Left cardiac atrium (tissue), 4 donors: ENCODE measurements at places on chromosomes 4 and X.

- DNase-seq = no peak
Measured at GRCh38 chrX:5042563-5042962, 1186.1 kb downstream of the NLGN4X start.

DNA sequence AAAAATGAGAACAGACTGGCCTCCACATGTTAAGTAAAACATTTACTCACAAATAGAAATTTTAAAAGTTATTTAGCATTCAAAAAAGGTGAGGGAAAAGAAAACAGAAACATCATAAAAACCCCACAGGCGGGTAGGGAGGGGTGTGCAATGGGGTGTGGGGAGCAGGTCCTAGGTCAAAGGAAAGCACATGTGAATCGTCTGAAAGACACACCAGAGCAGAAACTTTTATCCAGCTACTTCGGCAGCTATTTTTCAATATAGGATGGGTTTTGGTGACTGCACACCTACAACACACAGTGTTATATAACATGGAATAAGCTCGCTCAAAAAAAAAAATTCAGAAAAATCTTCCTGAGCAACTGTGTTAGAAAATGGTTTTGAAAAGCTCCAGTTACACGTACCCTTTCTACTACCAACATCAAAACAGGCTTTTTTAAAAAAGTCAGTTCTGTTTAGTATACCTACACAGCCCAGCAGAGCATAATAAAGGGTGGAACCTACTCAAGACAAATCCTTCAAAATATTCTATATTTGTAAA, 1.6 kb downstream of the OTUD4 start:
- no peak for DNase-seq

DNA sequence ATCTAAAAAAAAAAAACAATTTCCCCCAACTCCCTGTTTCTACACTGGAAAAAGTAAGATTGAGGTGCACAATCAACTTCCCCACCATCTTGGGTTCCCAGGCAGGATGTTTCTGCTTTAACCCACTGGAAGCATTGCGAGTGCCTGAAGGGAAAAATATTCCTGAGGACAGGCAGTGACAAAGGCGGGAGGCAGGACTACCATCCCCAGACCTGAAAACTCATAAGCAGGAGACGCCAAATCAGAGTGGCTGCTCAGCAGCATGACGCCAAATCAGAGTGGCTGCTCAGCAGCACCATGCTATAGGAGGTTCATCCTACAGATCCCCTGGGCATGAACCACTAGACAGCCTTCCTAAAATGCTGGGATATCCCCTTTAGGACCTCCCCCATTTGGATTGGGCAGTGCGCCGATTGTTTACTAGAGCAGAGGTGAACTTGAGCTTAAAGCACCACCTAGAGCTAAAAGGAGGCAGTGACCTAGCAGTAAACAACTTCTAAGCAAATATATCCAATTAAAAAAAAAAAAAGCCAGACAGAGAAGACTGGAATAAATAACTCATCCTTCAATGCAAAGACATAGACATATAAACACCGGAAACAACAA, 35.0 kb upstream of the GK start:
- DNase-seq = no peak

GRCh38 chrX:34884817-34885216, 57.8 kb upstream of the FAM47B start:
- no peak for DNase-seq

DNA sequence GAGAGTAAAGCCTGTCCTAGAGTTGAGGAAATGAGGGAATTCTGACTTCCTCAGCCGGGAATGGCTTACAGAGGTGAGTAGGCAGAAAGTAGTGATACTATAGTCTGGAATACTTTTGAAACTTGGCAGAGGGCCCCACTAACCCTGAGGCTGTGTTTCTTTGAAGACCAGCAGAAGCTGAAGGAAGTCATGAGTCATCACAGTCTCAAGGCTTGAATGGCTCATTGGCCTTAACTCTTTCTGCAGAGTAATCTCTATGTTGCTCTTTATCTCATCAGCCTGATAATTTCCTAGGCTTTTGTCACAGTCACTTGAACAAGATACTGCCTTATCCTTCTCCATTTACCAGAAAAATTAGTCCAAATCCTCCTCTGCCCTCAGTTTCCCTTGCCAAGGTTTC, 80.8 kb downstream of the ANKRD50 start:
- peak; percentile 64 for DNase-seq

DNA sequence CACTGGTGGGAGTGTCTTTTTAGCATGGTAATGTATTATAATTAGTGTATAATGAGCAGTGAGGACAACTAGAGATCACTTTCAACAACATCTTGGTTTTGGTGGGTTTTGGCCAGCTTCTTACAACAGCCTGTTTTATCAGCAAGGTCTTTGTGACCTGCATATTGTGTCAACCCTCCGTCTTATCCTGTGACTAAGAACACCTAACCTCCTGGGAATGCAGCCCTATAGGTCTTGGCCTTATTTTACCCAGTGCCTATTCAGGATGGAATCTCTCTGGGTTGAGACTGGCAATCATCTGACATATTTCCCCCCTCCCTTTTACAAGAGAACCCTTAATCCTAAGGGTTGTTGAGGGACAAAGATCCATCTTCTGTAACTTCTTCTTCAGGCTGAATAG, 21.9 kb upstream of the ADH4 start:
- DNase-seq = no peak

GRCh38 chr4:105950701-105951100, 55.4 kb downstream of the NPNT start:
- DNase-seq = no peak

- DNase-seq = no peak
Measured at GRCh38 chr4:111031596-111031995, 408.7 kb upstream of the PITX2 start.

DNA sequence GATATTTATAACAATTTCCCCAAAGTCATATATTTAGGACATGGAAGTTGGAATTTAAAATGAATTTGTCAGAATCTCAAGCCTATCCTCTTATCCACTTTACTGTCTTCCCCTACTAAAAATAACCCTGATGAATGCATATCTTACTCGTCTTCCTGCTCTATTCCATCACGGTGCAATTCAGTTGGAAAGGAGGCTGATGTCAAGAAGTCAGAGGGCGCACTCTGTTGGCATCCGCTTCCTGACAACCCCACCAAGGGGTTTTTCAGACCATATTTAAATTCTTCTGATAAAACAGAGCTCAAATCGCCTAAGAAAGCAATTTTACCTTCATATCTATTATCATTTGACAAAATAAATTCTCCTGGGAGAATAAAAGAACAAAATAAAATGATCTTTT, 233.5 kb downstream of the ARHGAP24 start:
- DNase-seq = no peak

DNA sequence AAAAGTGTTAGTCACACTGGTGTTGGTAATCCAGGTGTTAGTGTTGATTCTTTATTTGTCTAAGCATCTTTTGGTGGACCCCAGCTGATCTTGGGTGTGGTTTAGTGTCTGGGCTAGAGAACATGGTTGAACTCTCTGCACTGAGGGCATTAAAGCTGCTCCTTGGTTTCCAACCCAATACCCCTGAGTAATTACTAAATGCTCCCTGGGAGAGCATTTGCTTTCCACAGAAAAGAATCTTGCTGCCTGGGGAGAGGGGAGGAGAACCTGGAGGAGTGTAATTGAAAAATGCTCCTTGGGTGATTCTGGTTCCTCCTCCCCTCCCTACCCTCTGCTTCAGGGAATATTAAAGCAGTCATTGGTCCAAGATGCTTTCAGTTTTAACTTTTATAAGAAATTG, 3.1 kb downstream of the GUCY1B1 start:
- DNase-seq = no peak

- DNase-seq = no peak
Measured at GRCh38 chrX:123986377-123986776, 24.9 kb downstream of the STAG2 start.
